ENCODE measurements at places on chromosomes 11 and 22.

- no peak for DNase-seq
Observed at GRCh38 chr22:41343717-41344116, 38.0 kb upstream of the TEF start.

DNA sequence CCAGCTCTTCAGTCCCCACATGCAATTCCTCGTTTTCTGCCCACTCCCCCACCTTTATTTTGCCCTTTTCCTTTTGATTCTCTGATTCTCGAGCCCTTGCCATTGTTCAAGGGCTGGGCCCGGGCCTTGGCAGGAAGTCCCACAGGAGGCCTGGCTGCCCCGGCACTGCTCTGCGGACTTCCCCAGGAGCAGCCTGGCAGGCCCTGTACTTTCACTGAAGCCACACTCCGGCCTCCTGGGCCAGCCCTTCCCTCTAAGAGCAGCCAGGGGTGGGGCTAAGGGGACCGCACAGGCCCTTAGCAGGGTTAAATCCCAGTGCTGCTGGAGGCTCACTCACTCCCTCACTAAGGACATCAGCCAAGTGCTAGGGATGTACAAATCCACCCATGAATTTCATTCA lies 4.1 kb downstream of the LRRC32 start:
- no peak for DNase-seq

- no peak for DNase-seq
Observed at GRCh38 chr11:20353829-20354434, 9.6 kb upstream of the HTATIP2 start.

GRCh38 chr11:2791521-2792380 lies 92.0 kb upstream of the KCNQ1OT1 start:
- no peak for DNase-seq

DNA sequence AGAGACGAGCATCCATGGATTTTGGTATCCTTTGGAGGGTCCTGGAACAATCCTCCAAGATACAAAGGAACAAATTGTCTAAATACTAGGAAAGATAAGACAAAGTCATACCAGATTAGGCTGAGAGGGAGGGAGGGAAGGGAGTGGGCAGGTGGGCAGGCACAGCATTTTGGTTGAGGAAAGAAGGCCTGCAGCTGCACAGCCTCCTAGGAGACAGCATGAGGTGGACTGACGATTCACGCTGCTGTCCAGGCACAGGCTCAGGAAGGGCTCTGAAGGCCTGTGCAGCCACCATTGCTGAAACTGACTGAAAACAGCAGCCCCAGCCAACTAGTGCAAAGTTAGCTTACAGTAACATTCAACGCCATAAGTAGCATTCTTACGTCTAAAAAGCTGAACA lies 64.7 kb downstream of the PACSIN2 start:
- DNase-seq, result no peak

DNA sequence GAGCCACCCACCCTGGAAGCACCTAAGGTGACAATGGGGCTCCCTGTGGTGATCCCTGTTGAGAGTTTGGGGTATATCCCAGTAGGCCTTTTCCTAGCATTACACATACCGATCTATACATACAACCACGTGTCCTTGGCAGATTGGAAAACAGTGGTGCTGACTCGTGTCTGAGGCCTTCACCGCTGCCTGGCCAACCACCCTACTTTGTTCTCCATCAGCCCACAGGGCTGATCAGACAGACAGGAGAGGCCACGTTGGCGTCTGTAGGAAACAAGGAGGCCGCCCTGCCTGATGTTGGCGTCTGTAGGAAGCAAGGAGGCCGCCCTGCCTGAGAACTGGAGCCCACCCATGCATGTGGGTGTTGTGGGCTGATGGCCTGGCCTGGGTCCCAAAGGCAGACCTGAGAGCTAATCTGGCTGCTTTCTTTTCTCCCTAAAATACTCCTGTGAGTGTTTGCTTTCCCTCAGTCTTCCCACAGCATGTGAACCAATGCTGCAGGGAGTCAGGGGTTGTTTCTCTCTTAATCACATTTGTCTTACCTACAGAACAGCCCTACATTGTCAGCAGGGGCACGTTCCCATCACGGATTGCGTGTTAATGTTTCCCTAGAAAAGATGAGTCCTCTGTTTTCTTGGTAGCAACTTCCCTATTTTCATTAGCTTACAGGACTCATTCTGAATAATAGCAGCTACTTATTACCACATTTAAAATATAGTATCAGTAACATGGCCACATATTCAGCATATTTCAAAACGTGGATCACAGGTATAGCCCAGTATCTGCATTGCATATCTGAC lies 57.2 kb downstream of the SBF1 start:
- no peak for DNase-seq

DNA sequence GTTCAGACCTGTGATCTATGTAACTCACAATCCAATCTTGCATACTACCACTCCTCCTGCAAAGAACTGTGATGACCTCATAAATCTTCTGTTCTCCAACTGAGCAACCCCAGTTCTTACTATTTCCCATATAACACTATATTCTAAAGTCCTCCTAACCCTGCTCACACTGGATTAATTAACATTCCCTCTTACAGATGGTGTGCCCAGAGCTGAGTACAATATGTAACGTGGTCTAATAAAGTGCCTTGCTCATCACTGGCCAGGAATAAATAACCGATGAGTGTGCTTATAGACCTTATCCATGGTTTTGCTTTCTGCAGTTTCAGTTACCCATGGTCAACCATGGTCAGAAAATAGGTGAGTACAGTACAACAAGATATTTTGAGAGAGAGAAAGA lies 28.6 kb downstream of the PRCP start:
- DNase-seq, result no peak

- no peak for DNase-seq
Observed at GRCh38 chr11:47212938-47213337, 1.8 kb upstream of the DDB2 start.

GRCh38 chr11:96228473-96228891 lies 114.5 kb downstream of the MAML2 start:
- DNase-seq, result no peak

DNA sequence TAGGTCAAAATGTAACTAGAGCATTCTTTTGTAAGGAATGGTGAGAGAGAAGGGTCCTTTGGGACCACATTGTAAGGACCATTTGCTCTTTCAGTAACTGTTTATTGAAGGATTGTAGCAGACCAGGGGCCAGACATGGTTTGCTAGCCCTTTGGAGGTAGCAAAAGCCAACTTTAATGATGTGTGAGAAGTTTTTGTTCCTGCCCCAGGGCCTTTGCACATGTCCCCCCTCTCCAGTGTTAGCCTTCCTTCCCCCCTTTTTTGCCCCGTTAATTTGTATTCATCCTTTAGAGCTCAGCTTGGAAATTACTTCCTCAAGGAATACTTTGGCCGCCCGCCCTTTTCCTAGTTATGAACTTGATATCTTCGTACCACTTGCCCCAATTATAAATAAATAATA lies 9.0 kb downstream of the LIMK2 start:
- no peak for DNase-seq

DNA sequence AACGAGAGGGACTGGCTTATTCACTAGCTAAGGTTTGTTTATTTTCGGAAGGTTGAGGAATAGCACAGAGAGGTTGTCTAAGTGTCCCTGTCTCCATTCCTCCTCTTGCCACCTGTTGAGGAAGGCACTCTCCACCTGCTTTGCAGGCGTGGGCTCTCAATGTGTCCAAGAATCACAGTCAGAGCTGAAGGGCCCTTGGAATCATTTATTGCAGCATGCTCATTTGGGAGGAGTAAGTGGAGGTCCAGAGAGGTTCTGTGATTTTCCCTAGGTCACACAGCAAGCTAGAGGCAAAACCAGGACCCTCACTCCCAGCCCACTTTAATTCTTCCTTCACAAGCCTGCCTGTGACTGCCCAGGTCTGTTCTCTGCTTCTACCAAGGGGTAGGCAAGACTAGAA lies 21.3 kb downstream of the ZBTB16 start:
- no peak for DNase-seq

Data from epithelial cell of proximal tubule (primary cell).